ENCODE measurements at places on chromosomes 1 and 21. TPM values are rescaled to one million over a fixed set of nuclear protein-coding genes. Genes with fewer than 3 reads are reported as not detected.

The HAPLN2 gene
- not detected for total RNA-seq

The GNG4 gene
- total RNA-seq = not detected

The SH2D5 gene
- total RNA-seq = 1.8 TPM

The TMEM82 gene
- total RNA-seq = not detected

The HFM1 gene
- 0.73 TPM for total RNA-seq

The FCRL5 gene
- 1.5 TPM for total RNA-seq

The FCGR3B gene
- 74.8 TPM for total RNA-seq

The FCRLB gene
- 1.1 TPM for total RNA-seq

GRCh38 chr1:29725262-29725661 is 488.9 kb downstream of the PTPRU start:
- H3K36me3 ChIP-seq = no peaks in the 10 kb centered on the region
- H3K4me1 ChIP-seq = no peaks in the 10 kb centered on the region
- no peak overlapping the region for H3K27ac ChIP-seq

GRCh38 chr1:209074575-209075250 is 508.8 kb upstream of the CAMK1G start:
- H3K4me3 ChIP-seq = no peak overlapping the region
- DNase-seq = no peak
- H3K4me1 ChIP-seq = no peaks in the 10 kb centered on the region

DNA sequence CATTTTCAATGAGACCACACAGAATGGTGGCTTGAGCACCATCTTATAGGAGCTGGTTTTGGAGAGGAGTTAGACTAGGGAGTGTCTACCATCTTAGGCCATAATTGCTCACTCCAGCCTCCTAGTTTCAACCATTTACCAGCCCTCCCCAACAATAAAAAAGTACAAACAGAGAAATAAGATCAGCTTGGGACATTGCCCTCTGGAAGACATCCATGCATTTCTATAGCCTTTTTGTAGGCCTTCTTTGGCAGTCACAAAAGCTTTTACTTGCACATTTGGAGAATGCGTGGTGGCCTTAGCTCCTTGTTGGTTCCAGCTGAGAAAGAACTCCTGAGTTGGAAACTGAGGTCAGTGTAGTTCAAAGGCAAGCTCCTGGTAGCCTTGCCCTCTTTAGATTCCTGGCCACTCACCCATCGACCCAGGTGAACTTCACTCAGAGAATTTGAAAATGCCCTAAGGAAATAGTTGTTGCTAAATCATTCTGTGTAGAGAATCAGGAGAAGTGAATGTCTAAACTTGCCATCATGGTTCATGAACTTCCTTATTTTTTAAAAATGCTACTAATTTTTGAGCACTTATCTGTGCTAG is 301.7 kb upstream of the PROX1 start:
- H3K27ac ChIP-seq = no peak overlapping the region
- no peaks in the 10 kb centered on the region for H3K27me3 ChIP-seq
- no peaks in the 10 kb centered on the region for H3K4me1 ChIP-seq
- DNase-seq = no peak
- H3K4me3 ChIP-seq = no peak overlapping the region

GRCh38 chr21:29433366-29434059 is 134.8 kb downstream of the BACH1 start:
- no peaks in the 10 kb centered on the region for H3K27me3 ChIP-seq
- peak; percentile 7 for DNase-seq
- H3K4me3 ChIP-seq = no peak overlapping the region
- no peaks in the 10 kb centered on the region for H3K4me1 ChIP-seq

DNA sequence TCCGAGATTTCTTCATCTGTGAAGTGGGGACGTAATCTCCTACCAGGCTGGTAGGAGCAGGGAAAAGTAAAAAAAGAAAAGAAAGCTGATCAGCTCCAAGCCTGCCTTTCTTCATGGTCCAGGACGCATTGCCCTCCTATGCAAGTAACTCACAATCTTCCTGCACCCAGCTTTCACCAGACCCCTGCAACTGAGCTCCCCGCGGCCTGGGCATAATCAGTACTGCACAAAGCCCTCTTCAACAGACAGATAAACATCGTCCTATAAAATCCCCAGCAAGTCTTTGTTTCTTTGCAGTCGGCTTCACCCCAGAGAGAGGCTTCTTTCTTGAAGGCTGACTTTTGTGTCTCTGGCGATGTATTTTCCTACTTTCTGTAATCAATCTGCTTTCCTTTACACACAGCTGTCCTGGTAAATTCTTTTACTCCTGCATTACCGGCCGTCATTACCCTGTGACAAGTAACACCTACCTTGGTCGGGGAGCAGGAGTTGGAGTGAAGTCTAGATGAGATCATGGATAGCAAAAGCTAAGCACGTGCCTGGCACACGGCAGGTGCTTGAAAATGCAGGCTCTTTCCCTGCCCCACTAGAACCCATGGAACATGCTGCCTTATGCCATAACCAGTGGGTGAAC is 8.3 kb downstream of the PADI1 start:
- no peak for DNase-seq
- no peak overlapping the region for H3K4me3 ChIP-seq
- peaks cover 5% of the 10 kb centered on the region for H3K4me1 ChIP-seq

DNA sequence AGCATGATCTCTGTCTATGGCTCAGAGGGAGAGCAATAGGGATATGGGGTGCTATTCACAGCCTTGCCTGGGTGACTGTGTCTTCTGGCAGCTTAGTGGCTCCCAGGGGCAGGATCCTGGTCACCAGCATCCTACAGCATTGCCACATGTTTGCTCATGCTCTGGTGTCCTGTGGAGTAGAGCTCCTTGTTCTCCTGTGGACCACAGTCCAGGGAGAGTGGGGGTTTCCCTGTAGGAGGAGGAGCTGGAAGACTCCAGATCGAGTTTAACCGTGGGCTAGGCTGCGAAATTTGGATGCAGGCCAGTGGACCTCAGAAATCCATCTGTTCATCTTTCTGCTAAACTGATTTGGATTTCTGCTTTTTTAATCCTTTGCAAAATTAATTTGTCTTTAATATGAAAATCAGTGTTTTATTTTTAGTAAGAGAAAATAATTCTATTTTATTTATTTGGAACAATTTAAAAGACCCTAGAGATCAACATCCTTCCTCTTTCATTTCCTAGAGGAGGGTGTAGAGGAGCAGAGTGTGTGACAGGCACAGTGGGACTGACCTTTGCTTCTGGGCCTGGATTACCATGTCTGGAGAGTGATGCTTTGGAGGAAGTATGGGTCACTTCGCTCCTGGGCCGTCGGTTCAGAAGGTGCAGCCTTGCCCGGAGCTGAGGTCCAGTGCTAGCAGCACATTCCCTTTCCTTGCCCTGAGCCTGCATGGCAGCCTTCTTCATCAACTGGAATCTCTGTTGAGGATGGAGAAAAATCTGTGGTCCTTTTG is 17.4 kb downstream of the ADARB1 start:
- H3K36me3 ChIP-seq = no peaks in the 10 kb centered on the region
- no peaks in the 10 kb centered on the region for H3K27me3 ChIP-seq
- H3K4me3 ChIP-seq = no peak overlapping the region
- peaks cover 12% of the 10 kb centered on the region for H3K4me1 ChIP-seq
- DNase-seq = no peak

GRCh38 chr1:11957398-11957797 is 22.8 kb upstream of the MFN2 start:
- H3K36me3 ChIP-seq = no peaks in the 10 kb centered on the region
- peaks cover 23% of the 10 kb centered on the region for H3K4me1 ChIP-seq
- H3K4me3 ChIP-seq = no peak overlapping the region
- no peak for DNase-seq

GRCh38 chr1:66292944-66293343 is 241.0 kb upstream of the SGIP1 start:
- no peaks in the 10 kb centered on the region for H3K27me3 ChIP-seq
- no peaks in the 10 kb centered on the region for H3K36me3 ChIP-seq
- H3K4me1 ChIP-seq = peaks cover 9% of the 10 kb centered on the region

DNA sequence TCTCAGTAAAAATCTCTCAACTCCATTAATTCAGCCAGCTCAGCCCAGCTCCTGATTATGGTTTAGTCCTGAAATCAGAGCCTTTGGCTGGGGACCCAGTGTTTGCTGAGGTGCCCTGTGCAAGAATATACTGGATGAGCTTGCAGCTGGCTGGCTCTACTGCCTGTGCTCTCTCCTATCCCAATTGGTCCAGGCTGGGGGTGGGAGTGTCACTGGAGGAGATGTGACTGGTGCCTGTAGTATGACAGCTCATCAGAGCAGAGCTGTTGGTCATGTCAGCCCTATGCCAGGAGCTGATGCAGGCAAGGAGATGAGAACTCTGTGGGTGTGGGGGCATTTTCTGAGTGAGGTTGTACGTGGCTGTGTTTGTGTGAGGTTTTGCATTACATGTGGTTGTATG is 87.0 kb downstream of the TNR start:
- no peaks in the 10 kb centered on the region for H3K36me3 ChIP-seq
- H3K27me3 ChIP-seq = no peaks in the 10 kb centered on the region
- no peaks in the 10 kb centered on the region for H3K4me1 ChIP-seq
- no peak for DNase-seq

DNA sequence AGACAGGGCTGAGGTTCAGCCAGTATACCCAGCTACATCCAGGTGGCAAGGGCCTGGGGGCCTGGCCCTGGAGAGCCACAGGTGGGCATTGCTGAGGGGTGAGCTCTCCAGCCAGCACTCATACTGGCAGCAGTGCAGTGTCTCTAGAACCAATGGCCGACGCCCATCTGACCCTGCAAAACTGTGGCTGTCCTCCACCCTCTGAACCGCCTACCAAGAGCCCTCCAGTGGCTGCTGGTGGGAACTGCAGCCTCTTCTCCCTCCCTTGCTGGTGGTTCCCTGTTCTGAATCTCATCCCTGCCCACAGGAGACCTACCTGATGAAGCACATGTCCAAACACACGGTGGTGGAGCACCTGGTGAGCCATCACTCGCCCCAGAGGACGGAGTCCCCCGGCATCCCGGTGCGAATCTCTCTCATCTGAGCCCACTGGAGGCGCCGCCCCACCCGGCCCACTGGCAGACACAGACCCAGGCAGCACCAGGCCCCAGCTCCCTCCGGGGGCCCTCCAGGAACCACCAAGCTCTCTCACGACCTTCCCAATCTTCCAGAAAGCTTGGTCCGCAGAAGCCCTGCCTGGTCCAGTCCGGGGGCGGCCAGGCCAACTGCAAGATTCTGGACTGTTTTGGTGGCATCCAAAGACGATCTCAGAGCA is 22.1 kb downstream of the A3GALT2 start:
- H3K27me3 ChIP-seq = no peaks in the 10 kb centered on the region
- H3K36me3 ChIP-seq = no peaks in the 10 kb centered on the region

- H3K36me3 ChIP-seq = no peaks in the 10 kb centered on the region
- no peaks in the 10 kb centered on the region for H3K4me1 ChIP-seq
- peaks cover 13% of the 10 kb centered on the region for H3K27me3 ChIP-seq
Observed at GRCh38 chr1:22247527-22248245, 104.8 kb upstream of the WNT4 start.

- DNase-seq = no peak
- H3K27me3 ChIP-seq = no peaks in the 10 kb centered on the region
- H3K4me1 ChIP-seq = peaks cover 25% of the 10 kb centered on the region
- no peak overlapping the region for H3K4me3 ChIP-seq
Observed at GRCh38 chr1:154270833-154271232, 1.6 kb upstream of the HAX1 start.

- H3K27me3 ChIP-seq = peaks cover 72% of the 10 kb centered on the region
- H3K4me1 ChIP-seq = peaks cover 58% of the 10 kb centered on the region
- DNase-seq = peak; percentile 74
- peak overlapping the region; percentile 92 for H3K27ac ChIP-seq
Observed at GRCh38 chr1:154325583-154326545, 539 bp downstream of the ATP8B2 start.

- no peak overlapping the region for H3K27ac ChIP-seq
- no peaks in the 10 kb centered on the region for H3K4me1 ChIP-seq
- no peak overlapping the region for H3K4me3 ChIP-seq
Observed at GRCh38 chr1:6269296-6269695, 8.4 kb upstream of the GPR153 start.

- peak overlapping the region; percentile 58 for H3K27ac ChIP-seq
- H3K4me3 ChIP-seq = no peak overlapping the region
- H3K27me3 ChIP-seq = no peaks in the 10 kb centered on the region
- no peak for DNase-seq
- H3K36me3 ChIP-seq = no peaks in the 10 kb centered on the region
- peaks cover 89% of the 10 kb centered on the region for H3K4me1 ChIP-seq
Observed at GRCh38 chr1:2248127-2248826, 20.2 kb downstream of the SKI start.

- H3K27ac ChIP-seq = no peak overlapping the region
- no peaks in the 10 kb centered on the region for H3K27me3 ChIP-seq
- no peak for DNase-seq
- no peak overlapping the region for H3K4me3 ChIP-seq
- H3K4me1 ChIP-seq = no peaks in the 10 kb centered on the region
Observed at GRCh38 chr1:209048941-209049669, 534.4 kb upstream of the CAMK1G start.
